ENCODE measurements at places on chromosomes 5 and 9. TPM values are rescaled to one million over a fixed set of nuclear protein-coding genes. Genes with fewer than 3 reads are reported as not detected.

GRCh38 chr9:25537808-25538207, 140.4 kb downstream of the TUSC1 start:
- DNase-seq = no peak

DNA sequence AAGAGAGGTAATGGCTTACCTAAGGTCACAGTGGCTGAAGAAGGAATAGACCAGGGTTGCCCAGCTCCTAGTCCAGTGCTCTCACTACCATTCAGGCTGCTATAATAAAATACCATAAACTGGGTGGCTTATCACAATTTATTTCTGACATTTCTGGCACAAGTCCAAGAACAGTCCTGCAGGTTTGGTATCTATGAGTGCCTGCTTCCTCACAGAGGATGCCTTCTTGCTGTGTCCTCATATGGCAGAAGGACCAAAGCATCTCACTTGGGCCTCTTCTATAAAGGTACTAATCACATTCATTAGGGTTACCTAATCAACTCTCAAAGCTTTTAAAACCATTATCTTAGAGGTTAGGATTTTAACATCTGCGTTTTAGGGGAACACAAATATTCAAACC, 17.2 kb downstream of the STARD4 start:
- no peak for DNase-seq

DNA sequence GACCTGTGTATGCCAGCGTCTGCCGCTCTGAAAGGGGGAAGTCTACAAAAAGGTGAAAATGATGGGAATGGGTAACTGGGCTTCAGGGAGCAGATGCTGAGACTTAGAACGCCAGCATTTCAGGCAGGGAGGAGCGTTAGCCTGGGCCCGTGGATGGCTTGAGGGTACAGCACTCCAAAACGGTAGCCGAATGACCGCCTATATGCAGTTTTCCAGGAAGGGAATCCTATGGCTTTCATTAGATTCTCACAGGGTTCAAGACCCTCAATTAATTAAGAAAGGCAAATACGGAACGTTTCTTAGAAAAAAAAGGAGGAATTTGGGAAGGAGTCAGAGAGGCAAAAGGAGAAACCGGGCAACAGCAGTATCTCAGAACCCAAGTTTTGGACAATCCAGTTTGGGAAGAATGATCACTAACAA, 639 bp downstream of the AMACR start:
- no peak for DNase-seq

GRCh38 chr9:137267933-137268355, 9.6 kb upstream of the TOR4A start:
- no peak for DNase-seq

DNA sequence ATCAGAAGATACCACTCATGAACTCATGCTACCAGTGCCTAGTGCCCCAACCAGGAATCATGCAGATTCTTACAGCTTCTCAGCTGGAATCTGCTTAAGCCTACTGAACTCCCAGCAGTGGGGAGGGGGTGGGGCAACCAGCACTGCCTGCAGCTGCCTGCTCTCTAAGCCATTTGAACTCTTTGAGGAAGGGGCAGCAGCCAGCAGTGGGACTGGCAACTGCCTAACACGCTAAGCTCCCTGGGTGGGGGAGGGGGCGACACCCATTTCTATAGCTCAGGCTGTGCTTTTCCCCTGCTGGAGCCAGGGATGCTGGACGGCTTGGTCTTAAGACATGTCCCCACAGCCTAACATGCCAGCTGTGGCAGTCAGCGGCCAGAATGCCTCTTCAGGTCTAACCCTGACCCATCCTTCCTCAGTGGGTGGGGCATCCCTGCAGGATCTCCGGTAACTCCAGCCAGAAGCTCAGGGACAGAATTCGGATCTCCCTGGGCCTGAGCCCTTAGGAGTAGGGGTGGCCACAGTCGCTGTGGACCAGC, 889.7 kb downstream of the CDH9 start:
- no peak for DNase-seq

GRCh38 chr5:179280095-179280490, 65.2 kb downstream of the ADAMTS2 start:
- no peak for DNase-seq

The LRRC14B gene
- total RNA-seq = 0.37 TPM

DNA sequence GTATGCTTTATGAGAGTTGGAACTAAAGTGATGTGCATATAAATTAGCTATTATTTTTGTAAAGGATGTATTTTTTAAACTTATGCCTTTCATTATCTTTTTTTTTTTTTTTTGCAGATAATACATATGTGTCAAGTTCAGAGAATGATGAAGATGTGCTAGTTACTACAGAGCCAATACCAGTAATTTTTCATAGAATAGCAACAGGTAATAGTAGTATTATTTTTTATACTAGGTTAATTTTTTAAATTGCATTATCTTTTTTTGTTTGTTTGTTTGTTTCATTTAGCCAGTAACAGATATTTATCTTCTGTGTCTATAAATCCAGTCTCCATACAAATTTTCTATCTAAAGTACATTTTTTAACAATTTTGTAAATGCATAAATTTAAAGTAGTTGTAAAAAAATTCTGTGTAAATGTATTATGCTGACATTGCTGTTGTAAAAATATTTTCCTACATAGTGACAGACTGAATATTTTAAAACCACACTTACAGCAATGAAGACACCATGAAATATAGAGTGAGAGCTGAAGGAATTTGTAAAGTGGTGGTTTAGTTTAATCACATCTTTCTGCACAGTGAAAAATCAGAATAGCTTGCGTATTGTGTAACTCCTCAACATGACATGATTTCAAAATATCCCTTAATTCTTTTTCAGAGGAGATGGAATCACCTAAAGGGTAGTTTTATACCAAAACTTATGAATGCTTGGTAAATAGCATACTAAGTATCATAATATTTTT, 93.3 kb downstream of the PARP8 start:
- no peak for DNase-seq

DNA sequence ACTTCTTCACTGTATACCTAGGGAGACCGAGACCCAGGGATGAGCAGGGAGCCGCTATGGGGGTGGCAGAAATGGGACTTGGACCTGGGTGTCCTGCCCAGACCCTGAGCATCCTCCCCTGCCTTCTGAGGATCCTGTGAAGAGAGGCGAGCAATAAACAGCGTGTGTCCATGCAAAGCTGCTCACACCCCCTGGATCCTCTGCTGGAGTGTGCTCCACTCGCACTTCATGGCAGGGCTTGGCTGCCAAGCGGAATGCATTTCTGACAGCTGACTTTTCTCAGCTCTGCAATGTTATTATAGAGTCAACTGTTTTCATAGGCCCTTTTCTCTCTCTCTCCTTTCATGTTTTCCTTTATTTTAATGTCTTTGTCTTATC, 31.0 kb upstream of the ALDH1B1 start:
- DNase-seq = no peak

- DNase-seq = peak; percentile 61
Observed at GRCh38 chr9:132800038-132800648, 77.9 kb downstream of the AK8 start.

DNA sequence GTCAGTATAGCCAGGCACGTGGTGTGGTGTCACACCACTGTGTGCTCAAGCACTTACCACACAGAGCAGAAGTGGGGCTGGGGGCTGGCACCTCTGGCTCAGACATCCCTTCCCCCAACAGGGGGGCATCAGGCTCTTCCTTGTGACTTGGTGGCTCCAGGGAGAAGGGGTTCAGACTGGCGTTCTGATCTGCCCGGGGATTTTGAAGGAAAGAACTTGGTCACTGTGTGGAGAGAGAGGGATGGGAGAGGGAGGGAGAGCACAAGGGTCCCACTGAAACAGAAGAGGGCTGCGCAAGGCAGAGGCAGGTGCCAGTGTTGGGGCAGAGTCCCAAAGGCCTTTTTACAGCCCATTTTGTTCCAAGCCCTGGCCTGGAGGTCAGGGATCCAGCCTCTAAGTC, 109.7 kb upstream of the ALDH1B1 start:
- DNase-seq = no peak

DNA sequence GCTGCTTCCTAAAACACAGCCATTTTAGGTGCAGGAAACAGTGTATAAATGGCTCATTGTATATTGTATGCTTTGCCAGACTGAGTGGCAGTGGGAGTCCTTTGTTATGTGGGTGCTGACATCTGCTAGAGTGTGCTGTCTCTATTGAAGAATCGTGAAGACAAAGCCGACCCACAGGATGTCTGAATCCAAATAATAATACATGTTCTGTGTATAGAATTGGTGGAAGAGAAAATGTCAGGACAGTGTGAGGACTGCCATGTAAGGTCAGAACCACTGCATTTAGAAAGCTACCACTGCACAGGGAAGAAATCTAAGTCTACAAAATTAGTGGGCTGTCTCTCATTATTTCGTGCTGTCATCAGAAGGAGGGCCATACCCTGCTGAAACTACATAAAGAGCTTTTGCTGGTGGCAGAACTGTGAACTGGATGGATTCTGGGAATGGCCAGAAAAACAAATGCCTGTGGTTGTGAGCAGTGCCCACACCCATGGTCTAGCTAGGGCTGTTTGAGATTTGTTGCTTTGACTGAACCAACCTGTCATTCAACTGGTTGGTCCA, 2.5 kb downstream of the IL7R start:
- no peak for DNase-seq

DNA sequence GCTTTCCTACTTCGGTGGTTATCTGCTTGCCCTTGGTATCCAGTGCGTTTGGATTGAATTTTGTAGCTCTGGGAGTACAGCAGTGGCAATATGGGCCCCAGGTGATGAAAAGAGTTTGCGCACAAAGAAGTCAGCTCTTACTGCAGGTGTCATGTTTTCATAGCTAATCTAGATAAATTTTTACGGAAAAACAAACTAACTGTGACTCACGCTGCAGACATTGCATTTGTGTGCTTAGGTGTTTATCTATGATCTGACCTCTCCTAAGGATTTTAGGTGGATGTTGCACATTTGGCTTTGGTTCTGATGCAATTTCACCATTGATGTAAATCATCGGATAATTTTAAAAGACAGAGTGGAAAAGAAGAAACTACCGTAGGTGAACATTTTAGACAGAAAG, 92.1 kb downstream of the VCAN start:
- no peak for DNase-seq

DNA sequence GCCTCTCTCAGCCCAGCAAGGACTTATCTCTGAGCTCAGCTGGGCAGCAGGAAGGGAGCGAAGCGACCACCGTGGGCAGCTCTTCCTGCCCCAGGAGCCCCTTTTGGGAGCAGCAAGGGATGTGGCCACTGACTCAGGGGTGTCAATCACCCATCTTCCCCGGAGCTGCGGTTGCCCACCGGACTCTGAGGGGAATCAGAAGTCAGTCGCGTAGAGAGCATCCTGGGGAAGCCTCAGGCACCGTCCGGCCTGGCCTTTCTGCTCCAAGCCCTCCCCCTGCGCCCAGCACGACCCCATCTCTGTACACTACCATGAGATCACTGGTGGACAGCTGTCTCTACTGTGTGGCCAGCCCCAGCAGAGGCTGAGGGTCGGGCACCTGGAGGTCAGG, 24.6 kb downstream of the GFI1B start:
- DNase-seq = no peak

The PCA3 gene
- not detected for total RNA-seq

Data from activated naive CD8-positive, alpha-beta T cell treated with anti-CD3 and anti-CD28 coated beads, Interleukin-2, amount 10 ng/mL, durations not matched to agents 7 days and 5 days (primary cell).